CD4-positive, alpha-beta T cell treated with Interleukin-21 for 1 hour (primary cell): ENCODE measurements at places on chromosomes 1 and 21.
A peak's percentile ranks its signal among the peaks of the same experiment; 100 is the strongest.

DNA sequence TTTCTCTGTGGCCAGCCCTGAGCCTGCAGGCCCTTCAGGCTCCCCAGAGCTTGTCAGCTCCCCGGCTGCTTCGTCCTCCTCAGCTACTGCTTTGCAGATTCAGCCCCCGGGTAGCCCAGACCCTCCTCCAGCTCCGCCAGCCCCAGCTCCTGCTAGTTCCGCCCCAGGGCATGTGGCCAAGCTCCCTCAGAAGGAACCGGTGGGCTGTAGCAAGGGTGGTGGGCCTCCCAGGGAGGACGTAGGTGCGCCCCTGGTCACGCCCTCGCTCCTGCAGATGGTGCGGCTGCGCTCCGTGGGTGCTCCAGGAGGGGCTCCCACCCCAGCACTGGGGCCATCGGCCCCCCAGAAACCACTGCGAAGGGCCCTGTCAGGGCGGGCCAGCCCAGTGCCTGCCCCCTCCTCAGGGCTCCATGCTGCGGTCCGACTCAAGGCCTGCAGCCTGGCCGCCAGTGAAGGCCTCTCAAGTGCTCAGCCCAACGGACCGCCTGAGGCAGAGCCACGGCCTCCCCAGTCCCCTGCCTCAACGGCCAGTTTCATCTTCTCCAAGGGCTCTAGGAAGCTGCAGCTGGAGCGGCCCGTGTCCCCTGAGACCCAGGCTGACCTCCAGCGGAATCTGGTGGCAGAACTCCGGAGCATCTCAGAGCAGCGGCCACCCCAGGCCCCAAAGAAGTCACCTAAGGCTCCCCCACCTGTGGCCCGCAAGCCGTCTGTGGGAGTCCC lies 45.4 kb downstream of the YARS1 start:
- DNase-seq: no peak

GRCh38 chr1:111878091-111878490 lies 111.4 kb downstream of the KCND3 start:
- no peak for DNase-seq

GRCh38 chr21:37273440-37273839 lies 6.3 kb upstream of the VPS26C start:
- no peak for DNase-seq

DNA sequence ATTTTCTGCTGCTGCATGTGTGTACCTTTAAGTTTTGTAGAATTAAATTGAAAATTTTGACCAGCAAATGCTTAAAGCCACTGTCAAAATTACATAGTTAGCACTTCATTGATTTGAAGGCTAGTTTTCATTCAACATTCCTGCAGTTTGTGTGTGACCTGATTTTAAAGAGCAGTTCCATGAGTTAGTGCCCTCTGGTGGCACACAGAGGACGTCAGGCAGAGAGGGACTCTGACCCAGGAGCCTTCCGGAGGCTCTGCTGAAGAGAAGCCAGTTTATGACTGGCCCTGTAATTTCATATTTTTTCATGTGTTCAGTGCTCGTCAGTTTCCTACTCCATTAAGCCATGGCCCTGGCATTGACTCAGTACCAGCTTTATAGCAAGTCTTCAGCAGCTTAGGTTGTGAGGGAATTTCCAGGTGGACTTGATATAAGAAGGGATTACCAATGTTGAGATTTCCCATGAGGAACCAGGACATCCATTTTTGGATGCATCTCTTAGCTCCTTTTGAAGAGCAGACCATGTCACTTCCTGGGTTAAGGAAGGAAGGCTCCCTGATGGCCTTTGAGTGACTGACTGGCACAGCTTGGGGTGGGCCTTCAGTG lies 104.7 kb downstream of the CAMTA1 start:
- DNase-seq: peak; percentile 32

DNA sequence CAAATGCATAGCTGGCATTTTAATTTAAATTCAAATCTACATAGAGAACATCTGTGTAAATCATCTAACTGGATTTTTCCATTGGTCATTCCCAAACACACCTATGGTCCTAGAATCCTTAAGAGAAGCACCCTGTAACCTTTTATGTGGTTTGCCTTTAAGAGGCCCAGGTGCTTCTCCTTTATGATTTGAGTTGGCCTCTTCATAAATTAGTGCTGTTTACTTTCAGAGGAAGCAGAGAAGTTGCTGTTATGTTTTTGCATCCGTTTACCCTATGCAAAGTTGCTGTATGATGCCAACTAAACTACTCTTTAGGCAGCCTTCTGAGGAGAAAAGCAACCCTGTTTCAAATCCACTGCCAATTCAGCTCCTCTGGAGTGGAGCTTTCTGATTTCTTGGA lies 193.8 kb downstream of the HS2ST1 start:
- no peak for DNase-seq

DNA sequence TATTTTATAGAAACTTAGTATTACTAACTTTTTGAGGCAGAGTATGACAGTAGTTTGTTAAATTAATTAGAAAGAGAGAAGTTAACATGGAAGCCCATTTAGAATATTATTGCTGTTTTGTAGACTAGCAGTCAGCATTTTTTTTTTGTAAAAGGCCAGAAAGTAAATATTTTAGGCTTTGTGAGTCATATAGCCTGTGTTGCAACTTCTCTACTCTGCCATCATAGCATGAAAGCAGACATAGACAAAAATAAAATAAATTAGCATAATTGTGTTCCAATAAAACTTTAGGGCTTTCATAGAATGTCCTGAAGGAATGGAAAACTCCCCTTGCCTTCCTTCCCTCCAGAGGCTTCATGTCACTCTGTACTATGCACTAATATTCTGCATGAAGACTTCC lies 12.3 kb upstream of the RGS4 start:
- no peak for DNase-seq

- no peak for DNase-seq
These were observed 24.9 kb upstream of the GRHL3 start for GRCh38 chr1:24294228-24294672.

- DNase-seq: no peak
These were observed 6.5 kb upstream of the MAST2 start for GRCh38 chr1:45796946-45797345.

DNA sequence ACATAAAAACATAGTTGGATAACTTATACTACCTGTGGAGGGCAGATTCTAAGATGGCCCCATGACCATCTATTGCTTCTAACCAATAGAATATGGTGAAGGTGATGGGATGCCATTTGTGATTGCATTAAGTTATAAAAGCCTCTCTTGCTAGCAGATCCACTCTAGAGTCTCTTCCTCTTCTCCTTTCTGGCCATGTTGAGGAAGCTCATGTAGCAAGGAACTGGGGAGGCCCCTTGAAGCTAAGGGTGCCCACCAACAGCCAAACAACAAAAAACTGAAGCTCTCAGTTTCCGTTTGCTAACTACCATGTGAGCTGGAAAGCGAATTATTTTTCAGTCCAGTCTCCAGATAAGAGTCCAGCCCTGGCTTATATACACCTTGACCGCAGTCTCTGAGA lies 16.0 kb upstream of the AGO1 start:
- DNase-seq: no peak

GRCh38 chr1:184910691-184911091 lies 63.6 kb downstream of the NIBAN1 start:
- DNase-seq: no peak

DNA sequence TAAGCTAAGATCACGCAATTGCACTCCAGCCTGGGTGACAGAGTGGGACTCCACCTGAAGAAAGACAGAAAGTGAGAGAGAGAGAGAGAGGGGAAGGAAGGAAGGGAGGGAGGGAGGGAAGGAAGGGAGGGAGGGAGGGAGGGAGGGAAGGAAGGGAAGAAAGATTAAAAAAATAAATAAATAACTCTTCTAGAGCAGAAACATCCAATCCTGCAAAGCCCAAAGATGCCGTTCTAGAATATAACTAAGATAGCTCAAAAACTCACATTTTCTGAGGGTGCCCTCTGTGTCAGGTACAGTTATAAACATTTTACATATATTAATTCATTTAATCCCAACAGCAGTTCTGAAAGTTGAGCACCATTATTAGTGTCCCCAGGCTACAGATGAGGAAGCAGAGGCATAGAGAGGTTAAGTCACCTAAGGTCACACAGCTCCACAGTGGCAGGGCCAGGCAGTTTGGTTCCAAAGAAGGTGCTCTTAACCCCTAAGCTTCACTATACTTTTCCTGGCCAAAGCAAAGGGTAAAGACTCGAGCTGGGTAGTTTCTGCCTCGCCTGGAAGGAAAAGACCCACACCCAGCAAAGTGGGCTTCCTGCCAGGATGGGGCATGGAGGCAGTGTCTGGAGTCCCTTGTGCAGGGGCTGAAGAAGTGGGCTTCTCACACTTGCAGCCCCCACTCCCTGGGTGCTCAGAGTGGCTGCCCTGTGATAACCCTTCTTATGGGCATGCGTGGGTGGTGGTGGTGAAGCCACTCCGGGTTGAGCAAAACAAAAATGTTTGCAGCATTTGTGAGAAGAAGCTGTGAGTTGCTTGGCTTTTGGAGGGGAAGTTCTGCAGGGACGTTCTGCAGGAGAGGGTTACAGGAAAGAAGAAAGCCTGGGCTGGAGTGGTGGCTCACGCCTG lies 7.9 kb upstream of the PIK3CD start:
- no peak for DNase-seq

DNA sequence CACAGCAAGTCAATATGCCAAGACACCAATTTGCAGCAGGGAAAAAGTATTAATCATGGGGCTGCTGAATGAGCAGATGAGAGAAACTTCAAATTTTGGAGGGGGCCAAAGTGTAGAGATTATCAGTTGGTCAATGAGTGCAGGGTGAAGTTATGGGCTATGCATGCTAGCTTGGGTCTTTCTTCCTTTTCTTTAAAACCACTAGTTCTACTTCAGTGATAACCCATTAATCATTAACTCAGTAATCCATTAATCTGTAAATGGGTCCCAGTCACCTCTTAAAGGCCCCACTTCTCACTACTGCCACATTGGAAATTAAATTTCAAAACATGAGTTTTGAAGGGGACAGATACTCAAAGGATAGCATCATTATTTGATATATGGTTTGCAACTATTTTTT lies 688.6 kb upstream of the ADGRL4 start:
- DNase-seq: no peak

GRCh38 chr1:150268705-150269403 lies at the start of gene APH1A:
APH1A (minus strand) TSS chr1:150269016; CDS start chr1:150268810, 206 bp downstream.
- peak; percentile 95 for DNase-seq

- no peak for DNase-seq
These were observed 69.7 kb upstream of the PDE9A start for GRCh38 chr21:42583477-42584295.

DNA sequence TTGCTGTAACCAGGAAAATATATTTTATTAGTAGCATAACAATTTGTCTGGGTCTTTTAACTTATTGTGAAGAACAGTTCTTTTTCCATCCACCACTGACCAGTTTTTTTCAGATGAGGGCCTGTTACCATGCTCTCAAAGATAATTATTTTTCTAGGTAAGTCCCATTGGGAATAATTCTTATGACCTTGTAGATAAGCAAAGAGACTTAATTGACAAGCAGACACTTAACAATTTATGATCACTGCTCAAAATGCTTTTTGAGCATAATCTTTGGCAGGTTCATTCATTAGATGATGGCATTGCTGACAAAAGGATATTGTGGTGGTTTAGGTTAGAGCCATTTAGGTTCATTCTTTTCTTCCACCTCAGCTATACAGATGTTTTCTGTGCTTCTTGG lies 6.6 kb downstream of the SNX27 start:
- no peak for DNase-seq

GRCh38 chr1:222877854-222878253 lies 63.0 kb downstream of the DISP1 start:
- no peak for DNase-seq

DNA sequence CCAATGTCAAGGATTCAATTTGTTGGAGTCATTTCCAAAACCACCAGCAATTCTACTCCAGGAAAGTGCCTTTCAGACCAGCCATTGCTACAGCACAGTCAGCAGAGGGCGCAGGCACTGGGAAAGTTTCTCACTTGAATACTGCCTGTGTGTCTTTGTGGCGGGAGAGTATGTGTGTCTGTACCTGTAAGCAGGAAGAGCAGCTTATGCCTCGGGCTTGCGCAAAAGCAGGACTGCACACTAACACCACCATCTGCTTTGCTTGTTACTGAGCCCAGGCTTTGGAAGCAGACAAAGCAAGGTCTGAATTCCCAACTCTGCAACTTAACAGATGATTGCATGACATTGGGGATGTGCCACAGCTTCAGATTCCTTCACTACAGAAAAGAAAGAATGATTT lies 7.0 kb upstream of the CTSE start:
- peak; percentile 64 for DNase-seq

GRCh38 chr1:91541918-91542533 lies 41.4 kb downstream of the CDC7 start:
- DNase-seq: no peak

DNA sequence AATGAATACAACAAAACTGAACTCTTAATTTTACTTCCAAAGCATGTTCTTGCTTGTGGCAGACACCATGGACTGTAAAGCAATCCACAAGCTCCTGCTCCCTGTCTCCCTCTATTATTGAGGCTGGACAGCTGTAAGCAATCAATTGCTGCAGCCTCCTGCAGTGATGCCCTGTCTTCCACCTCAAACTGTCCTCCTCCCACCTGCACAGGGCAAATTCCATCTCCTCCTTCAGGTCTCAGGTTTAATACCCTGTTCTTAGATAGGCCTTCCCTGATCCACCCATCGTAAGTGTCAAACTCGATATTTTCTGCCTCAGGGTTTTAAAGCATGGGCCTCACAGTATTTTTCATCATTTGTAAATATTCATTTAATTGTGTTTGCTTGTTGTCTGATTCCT lies 81.8 kb downstream of the LYST start:
- DNase-seq: no peak
